ENCODE measurements at places on chromosomes 1 and 21.

GRCh38 chr1:79264285-79264684 is 257.8 kb upstream of the ADGRL4 start:
- no peak for DNase-seq

GRCh38 chr1:19178734-19179398 is 31.2 kb downstream of the UBR4 start:
- no peak for DNase-seq

DNA sequence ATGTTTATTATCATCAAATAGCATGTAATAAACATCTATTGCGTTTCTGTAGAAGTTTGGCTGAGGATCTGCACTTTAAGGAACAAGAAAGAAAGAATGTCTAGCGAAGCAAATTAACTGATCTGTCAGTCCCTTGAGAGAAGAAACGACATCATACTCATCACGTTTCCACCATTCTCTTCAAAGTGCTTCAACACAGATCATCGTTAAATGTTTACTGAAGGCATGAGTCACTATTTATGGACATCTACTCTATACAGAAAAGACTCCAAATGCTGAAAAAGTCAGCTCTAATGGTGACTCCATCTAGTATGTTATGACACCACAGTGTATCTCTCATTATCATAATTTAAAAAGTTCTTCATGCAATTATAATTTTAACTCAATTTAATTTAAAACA is 369.1 kb downstream of the RGS7 start:
- no peak for DNase-seq

- no peak for DNase-seq
Measured at GRCh38 chr1:101474039-101474665, 237.3 kb downstream of the S1PR1 start.

- DNase-seq = no peak
Measured at GRCh38 chr1:31166462-31166861, 73.2 kb downstream of the NKAIN1 start.

DNA sequence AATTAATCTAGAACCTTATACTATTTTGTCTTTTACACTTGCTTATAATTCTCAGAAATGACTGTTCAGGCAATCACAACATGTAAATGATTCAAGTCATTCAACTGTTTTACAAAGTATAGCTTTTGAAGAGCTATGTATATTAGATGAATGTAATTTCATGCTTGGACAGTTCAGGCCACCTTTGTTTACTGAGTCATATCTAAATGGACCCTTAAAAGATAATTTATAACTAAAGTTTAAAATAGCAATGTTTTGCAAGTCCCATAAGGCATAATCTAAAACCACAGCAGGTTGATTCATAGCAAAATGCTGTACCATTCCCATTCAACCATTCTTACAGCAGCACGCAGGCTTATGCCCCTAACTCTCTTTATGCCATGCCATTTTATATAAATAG is 64.8 kb downstream of the PIK3R3 start:
- no peak for DNase-seq

- no peak for DNase-seq
Measured at GRCh38 chr1:204331275-204331674, 28.5 kb downstream of the PLEKHA6 start.

DNA sequence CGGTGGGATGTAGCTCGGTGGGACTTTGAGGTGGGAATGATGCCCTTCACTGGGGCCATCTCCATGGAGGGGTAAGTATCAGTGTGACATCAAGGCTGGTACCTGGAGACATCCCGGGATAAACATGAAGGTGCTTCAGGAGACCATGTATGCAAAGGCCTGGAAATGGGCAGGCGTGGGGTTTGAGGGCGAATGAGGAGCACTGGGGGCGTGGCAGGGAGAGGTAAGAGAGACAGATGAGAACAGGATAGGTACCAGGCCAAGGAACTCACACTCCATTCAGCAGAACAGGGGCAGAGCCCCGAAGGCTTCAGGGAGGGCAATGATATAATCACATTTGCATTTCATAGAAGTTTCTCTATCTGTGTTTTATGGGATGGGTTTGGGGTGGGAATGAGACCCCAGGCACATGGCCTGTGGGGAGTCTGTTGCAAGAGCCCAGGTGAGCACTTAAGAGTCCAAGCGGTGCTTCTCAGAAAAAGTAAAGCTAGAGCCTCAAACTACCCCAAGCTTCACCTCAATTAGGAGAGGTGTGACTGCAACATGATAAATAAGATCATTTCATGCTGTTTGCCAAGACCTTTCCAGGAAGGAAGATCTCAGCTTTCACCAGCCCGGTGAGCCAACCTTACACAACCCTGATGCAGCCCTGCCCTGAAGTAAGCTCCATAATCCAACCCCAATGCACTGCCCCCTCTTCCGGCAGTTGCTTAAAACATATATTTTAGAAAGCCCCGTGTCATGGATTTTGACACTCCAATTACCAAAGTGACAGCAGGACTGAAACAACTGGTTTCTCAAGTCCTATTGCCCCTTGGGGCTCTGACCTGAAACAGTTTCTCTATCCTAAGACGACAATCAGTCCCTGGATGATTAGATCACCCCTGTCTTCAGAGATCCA is 7.4 kb downstream of the S100A9 start:
- DNase-seq = no peak

DNA sequence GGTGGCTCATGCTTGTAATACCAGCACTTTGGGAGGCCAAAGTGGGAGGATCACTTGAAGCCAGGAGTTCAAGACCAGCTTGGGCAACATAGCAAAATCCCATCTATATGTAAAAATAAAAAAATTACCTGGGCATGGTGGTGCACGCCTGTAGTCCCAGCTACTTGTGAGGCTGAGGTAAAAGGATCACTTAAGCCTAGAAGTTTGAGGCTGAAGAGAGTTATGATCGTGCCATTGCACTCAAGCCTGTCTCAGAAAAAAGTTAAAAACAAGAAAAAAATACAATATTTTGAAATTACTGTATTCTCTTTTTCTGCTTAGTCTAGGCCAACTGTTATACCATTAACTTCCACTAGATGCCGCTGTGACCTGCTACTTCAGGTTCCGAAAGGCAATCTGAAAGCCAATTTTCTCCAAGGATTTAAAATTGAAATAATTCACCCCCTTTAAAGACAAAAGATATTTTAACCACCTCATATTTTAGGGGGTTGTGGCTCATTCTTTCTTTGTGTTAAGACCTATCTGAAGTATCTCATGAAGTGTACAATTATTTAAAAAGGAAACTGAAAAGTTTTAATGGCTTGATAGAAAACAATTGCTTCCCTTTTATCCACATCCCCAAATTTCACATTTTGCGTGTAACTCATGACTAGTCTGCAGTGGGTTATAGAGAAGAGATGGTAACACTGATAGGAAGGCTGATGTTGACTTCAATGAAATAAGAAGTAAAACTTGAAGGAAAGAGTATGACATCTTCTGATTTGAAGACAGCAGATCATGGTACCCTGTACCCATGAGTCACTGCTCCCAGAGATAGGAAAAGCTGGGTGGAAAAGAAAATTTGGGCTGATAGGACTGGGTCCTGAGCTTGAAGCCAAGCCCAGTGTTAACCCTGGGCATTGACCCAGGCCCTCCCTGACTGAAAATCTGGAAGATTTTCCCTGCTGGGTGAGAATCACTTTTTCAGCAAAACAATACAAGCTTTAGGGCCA is 24.4 kb upstream of the CLDN14 start:
- peak; percentile 50 for DNase-seq

DNA sequence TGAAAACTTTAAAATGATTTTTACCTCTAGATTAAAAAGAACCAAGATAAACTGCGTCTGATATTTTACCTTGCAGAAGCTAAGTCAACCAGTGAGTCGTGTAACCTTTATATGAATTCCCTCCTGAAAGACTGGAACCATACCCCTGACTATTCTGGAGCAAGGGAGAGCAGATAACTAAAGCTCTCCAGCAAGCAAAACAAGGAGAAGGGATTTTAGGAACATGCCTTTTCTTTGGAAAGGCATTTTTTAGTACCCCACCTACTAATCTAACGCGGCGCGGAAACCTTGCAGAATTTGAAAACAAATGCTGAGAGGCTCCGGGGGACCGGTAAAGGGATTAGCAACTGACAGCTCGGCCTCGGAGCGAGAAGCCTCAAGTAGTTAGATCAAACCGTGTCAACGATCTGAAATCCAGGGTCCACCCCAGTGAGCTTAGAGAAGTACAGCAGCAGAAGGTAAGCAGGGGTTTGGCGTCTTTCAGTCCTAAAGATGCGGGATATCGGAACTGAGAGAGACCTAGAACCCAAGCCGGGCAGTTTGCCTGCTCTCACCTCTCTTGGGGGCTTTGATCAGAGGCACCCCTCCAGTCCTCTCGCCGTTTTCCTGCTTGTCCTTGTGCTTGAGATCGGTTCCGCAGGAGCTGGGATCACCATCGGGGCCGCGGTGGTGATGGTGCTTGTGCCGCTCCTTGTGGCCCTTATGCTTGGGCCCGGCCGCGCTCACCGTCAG is 954 bp downstream of the RSBN1 start:
- DNase-seq = peak; percentile 13

DNA sequence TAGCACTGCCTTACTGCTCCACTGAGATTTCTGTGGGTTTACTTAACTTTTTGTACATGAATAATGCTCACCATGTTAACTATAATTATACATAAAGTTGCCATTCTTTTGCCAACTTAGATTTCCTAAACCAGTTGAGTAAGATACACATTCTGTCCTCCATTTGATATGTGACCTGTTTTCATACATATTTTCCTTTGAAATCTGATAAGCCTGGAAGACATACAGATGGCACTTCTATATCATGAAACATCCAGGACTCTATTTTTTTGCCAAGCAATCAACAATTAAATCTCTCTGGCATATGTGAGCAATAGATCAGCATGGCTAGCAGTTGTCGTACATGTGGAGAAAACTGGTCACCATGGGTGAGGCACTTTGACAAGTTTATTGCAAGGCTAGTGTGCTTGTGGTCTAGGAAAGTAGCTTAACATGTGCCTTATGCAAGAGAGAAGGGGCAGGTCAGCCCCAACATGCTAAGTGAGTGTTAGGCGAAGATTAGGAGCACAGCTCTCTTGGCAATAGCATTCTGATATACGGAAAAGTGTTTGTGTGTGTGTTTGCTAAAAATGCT is 14.2 kb downstream of the PRRX1 start:
- no peak for DNase-seq

DNA sequence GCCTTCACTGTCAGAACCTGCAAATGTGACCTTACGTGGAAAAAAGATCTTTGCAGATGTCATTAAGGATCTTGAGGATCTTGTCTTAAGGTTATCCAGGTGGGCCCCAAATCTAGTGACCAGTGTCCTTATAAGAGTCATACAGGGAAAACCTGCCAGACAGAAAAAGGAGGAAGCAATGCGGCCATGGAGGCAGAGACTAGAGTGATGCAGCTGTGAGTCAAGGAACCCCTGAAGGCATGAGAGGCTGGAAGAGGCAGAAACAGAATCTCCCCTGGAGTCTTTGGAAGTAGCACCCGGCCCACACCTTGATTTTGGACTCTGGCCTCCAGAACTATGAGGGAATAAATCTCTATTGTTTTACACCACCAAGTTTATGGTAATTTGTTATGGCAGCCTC is 36.5 kb upstream of the DNASE2B start:
- DNase-seq = no peak

DNA sequence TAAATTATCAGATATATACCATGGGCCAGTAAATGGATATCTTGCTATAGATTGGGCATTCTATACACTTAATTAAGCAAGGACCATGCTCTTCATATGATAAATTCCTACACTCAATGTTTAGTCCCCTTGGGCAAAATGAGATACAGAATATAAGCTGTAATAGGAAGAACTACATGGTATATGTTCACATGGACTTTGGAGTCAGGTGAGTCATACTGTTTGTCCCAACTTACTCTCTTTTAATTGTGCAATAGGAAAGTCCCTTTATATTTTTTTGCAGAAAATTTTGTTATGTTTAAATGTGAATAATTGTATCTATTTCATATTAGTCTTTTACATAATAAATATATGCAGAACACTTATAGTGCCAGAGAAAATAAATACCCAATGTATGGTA is 820.2 kb upstream of the ADAMTS5 start:
- no peak for DNase-seq

- DNase-seq = peak; percentile 45
Measured at GRCh38 chr21:41630249-41630648, 122.3 kb upstream of the TMPRSS2 start.

GRCh38 chr1:167223144-167224103 is 2.7 kb downstream of the POU2F1 start:
- DNase-seq = no peak

- DNase-seq = no peak
Measured at GRCh38 chr1:155471891-155472290, 90.7 kb downstream of the ASH1L start.

DNA sequence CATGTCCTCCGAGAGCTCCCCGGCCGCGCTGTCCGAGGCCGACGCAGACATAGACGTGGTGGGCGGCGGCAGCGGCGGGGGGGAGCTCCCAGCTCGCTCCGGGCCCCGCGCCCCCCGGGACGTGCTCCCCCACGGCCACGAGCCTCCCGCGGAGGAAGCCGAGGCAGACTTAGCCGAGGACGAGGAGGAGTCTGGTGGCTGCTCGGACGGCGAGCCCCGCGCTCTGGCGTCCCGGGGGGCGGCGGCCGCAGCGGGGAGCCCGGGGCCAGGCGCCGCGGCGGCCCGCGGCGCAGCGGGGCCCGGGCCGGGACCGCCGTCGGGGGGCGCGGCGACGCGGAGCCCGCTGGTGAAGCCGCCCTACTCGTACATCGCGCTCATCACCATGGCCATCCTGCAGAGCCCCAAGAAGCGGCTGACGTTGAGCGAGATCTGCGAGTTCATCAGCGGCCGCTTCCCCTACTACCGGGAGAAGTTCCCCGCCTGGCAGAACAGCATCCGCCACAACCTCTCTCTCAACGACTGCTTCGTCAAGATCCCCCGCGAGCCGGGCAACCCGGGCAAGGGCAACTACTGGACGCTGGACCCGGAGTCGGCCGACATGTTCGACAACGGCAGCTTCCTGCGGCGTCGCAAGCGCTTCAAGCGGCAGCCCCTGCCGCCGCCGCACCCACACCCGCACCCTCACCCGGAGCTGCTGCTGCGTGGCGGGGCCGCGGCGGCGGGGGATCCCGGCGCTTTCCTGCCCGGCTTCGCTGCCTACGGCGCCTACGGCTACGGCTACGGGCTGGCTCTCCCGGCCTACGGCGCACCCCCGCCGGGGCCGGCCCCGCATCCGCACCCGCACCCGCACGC is 547 bp downstream of the FOXD2 start:
- DNase-seq = no peak

DNA sequence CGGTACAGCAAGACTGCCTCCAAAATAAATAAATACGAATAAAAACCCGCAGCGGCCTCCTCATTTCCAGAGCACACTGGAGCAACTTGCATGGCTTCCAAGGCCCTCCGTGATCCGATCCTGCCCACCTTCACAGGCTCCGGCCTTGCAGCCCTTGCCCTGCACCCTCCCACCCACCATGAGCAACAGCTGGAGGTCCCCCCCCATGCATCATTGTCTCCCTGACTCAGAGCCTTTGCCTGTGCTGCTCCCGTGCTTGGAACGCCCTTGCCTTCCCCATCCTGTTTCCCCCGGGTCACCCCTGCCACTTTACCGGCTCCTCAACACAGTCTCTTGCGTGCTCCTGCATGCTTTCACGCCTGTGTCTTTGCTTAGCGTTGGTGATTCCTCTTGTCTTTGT is 71.0 kb upstream of the ANGPTL1 start:
- no peak for DNase-seq

DNA sequence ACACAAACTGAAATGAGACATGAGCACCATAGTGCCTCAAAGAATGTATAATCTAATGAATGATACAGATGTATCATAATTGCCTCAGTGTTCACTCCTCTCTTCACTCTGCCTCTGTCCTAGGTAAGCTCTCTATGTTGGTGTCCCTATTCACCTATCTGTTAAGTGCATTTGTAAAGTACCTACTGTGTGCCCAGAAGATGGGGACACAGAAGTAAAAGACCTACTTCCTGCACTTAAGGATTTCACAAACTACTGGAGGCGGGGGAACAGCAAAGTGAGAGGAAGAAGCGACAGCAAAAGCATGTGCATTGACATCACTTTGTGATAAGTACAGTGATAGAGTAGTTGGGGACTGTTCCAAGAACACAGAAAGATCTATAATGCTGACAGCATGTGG is 18.1 kb downstream of the RD3 start:
- DNase-seq = no peak
